ENCODE measurements at places on chromosomes 5 and 9. TPM values are rescaled to one million over a fixed set of nuclear protein-coding genes. Genes with fewer than 3 reads are reported as not detected.

DNA sequence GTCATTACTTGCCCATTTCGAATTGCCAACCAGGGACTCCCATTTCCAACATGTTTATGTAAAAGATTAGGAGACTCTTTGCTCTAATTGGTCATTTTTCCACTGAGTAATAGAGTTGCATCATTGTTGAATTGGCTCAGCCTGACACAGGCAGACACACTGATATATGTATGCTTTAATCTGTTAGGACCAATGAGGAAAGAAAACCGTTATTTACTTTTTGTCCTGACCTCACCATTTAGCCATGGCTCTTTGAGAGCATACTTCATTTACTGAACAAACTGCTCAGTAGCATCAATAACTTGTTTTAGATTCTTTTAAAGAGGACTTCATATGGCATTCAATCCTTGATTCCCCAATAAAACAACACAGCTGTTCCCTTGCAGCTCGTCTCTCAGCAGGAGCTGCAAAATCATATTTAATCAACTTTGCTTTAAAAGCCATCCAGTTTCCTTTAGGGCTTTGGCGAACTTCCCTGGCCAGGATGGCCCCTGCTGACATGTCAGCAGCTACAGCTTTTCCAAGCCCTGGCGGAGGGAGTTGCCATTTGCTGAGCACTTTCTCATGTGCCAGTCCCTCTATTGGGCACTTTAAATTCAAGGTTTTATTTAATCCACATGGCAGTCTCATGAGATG lies 251.5 kb upstream of the TNC start:
- no peak for DNase-seq

DNA sequence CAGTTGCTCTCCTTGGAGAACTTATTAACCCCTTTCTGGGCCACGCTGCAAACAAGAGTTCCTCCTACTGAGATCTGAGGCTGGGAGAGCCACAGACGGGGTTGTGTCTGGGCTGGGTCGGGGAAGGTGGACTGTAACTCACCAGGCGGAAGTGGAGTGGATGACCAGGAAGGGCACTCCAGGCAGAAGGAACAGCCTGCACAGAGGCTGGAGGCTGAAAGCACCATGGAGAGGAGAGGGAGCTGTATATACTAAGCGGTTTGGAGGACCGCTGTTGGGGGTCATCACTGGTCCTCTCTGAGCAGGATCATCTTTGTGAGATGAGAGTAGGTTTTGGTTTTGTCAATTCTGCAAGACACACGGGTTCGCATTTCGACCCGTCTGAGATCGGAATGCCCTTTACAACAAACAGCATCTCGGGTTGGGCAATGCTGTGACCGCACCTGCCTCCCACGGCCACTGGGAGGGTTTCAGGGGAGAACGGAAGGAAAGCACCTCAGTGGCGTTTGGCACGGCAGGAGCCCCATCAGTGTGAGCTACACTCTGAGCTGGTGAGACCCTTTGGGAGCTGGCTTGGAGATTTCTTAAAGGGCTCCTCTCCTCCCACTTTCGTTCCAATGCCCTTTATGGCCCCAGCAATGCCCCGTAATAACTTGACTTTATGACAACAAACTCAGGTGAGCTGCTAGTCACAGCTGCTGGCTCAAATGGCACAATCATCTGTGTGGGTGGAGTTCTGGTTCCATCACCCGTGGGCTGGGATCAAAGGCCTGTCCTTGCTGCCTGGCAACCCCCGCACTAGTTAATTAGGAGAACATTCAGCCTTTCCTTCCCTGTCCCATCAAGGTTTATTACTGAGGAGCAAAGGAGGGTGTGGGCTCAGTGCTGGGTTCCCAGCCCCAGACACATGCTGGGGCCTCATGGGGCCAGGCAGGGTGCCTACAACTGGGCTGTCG lies 18.7 kb upstream of the NEURL1B start:
- DNase-seq: no peak

DNA sequence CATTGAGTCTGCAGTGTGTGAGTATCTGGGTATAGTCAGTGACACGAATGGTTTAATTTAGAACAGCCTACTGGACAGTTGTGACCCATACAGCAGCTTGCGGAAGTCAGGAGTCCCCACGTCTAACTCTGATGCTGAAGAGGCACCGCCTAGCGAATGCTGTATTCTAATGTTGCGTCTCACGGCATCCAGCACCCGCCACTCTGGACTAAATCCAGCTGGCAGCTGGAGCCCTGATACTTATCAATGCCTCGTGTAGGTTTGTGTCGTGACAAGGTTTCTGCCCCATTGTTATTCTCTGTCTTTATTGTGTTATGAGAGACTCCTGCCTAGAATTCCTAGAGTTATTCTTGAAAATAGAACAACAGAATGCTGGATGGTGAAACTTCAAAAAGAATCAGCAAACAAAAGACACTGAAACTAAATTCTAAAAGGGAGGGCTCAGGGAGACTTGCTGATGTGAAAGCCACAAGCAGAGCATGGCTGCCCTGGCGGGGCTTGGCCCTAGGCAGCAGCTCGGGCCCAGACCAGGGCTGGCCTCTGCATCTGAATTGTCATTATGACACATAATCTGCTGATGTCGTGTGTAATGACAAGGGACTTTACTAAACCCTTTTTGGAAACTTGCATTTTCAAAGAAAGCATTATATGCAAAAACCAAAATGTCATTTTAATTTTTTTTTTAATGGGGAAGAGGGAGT lies 123.5 kb upstream of the ICE1 start:
- DNase-seq: no peak

Gene MYMK
- not detected for total RNA-seq

GRCh38 chr9:114432323-114433067 lies 44.7 kb upstream of the AKNA start:
- DNase-seq: no peak

Gene SLC22A4
- total RNA-seq: 0.67 TPM

DNA sequence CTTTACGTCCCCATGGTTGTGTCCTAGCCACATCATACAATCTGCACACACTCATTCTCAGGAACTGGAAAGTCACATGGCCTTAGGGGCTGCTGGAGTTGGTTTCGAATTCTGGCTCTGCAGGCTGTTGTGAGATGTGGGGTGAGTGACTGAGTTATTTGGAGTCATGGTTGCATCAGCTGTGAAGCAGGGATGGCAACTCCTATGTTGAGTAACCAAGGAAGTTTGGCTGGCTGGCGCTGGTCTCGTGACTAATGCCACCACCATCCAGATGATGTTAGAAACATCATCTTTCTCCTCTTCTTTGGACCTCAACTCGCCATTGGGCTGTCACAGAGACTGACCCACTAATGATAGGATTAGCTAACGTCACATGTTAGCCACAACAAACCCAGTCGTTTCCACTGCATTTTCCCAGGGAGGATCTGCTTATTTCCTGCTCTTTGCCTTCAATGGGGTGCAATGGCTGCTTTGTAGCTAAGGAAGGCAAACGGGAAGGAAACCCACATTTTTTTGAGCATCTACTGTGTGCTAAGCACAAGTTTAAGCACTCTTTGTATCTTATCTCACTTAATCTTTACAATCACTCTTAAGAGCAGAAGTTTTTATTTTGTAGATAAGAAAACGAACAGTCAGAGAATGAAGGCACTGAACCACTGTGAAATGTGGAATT lies 78.1 kb upstream of the UBTD2 start:
- DNase-seq: no peak

- no peak for DNase-seq
Measured at GRCh38 chr5:34691326-34691725, 35.2 kb downstream of the RAI14 start.

DNA sequence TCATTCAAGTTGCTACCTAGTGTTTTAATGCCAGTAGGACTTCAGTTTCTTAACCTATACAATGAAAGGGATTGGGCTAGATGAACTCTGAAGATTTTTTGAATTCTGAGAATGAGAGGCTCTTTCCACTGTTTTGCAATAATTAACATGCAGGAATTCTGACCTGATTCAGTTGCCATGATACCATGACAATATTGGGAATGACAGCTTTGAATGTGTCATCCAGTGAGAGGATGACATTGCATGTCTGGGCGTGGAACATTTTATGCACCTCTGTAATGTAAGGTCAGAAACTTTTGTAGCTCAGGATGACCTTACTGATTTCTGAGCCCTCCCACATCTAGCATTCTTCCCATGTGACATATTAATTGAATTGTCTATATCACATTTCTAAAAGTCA lies 30.6 kb upstream of the SPINK5 start:
- no peak for DNase-seq

DNA sequence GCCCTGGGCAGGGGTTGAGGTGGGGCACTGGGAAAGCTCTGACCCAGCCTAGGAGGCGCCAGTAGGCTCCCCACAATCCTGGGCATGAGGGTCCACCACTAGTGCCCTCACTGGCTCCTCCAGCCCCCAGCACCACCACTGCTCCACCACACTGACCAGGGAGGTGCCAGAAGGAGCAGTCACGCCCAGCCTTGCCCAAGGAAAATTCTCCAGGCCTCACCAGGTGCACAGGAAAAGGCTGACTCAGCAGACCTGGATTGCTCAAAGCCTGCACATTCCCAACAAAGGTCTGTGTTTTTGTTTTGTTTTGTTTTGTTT lies 62.9 kb downstream of the ZNF354C start:
- DNase-seq: no peak

DNA sequence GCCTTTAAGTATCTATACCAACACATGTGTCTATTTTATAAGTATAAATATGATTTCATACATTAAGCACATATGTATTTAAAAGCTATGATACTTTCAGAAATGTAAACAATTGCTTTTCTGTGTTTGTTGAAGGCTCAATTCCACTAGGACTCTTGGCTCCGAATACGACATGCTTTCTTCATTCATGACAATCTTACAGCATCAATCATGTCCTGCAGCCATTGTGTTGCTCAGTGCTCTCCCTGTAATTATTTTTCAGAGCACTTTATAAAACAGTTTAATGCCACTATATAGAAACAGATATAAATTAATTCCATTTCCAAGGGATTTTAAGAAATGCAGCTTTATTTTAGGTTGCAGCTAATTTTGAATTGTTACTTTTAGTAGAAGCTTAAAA lies 167.3 kb downstream of the TAF11L14 start:
- DNase-seq: no peak

Gene GPR21
- not detected for total RNA-seq

DNA sequence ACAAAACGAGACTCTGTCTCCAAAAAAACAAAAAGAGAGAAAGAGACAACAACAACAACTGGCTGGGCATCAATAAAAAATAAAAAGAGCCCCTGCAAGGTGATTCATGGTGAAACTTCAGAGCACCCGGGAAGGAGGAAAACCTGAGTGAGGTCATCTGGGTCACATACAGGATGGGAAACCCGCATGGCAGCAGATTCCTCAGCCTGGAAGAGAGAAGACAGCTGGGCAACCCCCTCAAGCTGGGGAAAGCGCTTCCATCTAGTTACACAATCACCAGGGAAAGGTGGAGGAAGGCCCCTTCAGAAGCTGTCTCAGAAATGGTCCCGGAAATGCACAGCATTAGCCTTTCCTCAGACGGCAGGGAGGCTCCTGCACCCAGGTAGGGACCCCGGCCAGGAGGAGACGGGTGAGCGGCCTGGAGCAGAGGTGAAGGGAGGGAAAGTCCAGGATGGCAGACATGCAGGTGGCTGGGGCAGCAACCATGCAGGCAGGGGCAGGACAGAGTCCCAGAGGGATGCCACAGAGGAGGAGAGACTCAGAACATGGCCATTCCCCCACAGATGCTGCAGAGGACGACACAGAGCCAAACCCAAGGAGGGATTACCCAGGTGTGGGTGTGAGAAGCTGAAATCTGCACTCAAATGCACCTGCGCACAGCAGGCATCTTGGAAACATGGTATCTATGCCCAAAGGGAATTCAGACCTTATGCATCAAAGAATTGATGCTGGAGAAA lies 29.4 kb downstream of the CAMSAP1 start:
- no peak for DNase-seq

- DNase-seq: no peak
Measured at GRCh38 chr5:39138892-39139291, 64.7 kb upstream of the RICTOR start.

DNA sequence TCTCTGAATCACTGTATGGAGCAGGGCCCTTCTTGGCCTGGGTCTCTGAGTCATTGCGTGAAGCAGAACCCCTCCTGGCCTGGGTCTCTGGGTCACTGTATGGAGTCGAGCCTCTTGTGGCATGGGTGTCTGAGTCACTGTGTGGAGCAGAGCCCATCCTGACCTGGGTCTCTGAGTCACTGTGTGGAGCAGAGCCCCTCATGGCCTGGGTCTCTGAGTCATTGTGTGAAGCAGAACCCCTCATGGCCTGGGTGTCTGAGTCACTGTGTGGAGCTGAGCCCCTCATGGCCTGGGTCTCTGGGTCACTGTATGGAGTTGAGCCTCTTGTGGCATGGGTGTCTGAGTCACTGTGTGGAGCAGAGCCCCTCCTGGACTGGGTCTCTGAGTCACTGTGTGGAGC lies 94.0 kb upstream of the RAPGEF1 start:
- no peak for DNase-seq

DNA sequence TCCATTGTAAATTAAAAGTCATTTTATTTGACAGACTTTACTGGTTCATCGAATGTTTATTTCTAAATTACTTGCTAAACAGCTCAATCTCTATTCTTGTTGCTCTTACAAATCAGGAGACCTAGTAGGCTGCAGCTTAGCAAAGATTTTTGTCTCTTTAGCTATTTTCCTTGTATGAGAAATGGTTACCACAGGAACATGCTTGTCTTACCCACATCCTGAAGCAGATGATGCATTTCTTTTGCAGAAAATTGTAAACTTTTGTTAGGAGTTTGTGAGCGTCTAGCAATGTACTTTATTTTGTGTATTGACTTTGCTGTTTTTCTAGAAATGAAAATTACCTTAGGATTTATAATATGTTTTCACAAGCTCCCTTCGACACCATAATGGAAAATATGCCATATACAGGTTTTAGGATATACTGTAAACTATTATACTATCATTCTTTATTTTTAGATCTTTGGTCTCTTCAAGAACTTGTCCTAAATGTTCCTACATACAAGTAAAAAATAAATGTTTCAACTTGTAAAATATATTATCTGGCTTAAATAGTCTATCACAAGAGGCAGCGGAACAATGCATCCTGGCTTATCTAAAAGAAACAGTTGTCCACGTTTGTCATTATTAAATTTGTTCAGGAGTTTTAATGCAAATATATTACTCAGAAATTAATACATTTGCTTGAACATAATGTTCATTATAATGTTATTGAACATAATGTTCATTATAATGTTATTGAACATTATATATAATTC lies 54.1 kb downstream of the SPEF2 start:
- no peak for DNase-seq

DNA sequence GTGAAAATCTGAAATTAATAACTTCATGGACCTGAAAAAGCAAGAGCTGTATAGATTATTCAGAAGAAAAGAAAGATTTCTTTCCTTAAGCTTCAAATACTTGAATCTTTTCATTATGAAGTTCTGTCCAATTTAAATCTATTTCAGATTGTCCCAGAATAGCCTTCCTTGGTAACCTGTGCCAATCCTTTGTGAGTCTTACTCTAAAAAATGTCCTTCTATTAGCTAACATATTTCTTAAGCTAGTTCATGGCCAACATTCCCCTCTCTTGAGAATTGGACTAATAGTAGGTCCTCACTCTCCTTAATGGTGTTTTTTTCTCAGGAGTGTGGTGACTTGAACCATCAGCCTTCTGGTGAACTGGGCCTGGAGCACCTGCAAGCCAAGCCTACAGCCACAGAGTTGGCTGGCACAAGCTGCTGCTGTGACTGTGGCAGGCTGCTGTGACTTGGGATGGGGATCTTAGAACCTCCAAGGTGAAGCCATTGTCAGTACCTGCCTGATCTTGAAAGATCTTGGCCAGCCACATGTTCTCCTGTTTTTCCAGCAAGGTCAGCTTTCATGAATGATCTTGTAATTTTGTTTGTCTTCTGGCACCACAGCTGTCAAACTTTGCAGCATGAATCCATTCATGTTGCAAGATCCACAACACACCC lies 262.6 kb upstream of the MAP3K1 start:
- no peak for DNase-seq

GRCh38 chr9:31153250-31153840 lies 1231.1 kb upstream of the ACO1 start:
- DNase-seq: no peak

GRCh38 chr9:8221462-8221861 lies 421.9 kb upstream of the DMAC1 start:
- no peak for DNase-seq
